Heart right ventricle (tissue), 16 donors: ENCODE measurements at places on chromosomes 7 and 10. TPM values are rescaled to one million over a fixed set of nuclear protein-coding genes. Genes with fewer than 3 reads are reported as not detected.
A peak's percentile ranks its signal among the peaks of the same experiment; 100 is the strongest.

DNA sequence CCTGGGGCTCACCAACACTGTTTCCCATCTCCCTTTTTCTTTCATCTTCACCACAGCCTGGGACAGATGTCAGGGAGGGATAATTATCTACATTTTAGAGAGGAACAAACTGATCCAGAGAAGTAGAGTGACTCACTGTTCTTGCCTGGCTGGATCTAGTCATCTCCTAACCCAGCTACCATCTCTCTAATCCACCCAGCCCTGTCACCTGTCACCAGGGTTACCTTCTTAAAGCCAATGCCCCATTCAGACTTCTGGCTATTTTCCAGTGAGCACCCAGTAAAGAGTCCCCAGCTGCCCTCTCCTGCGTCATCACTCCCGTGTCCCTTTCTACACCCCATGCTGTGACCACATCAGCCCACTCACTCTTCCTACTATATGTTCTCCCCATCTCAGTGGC, 68.4 kb upstream of the DUSP5 start:
- DNase-seq: no peak

Gene PHYHIPL
- not detected for total RNA-seq

- DNase-seq: no peak
Observed at GRCh38 chr10:64648915-64649314, 1127.7 kb downstream of the REEP3 start.

DNA sequence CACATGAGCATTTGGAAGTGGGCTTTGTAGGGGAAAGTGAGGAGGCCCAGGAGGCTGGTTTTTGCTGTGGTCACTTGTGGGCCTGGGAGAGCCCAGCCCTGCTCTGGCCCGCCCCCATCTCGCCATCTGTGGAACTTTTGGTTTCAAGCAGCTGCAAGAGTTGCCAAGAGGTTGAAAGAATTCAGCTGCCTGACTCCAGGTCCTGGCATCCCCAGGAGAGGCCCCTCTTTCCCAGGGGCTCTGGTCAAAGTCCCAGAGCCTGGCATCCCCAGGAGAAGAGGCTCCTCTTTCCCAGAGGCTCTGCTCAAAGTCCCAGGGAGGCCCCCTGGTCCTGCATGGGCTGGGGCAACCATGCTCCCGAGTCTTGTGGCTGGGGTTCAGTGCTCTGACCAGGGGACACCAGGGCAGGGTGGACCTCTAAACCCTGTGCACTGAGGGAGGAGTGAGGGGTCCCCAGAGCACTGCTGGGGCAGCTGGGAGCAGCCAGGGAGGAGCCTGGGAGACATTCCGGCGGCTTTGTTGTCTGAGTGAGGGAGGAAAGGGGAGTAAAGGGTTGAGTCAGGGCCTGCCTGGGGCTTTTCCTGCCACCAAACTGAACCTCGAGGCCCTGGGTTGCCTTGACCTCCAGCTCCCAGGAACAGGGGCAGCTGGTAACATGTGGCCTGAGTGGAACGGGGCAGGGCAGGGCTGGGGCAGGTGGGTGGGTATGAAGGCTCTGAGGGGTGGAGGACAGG, 27.7 kb upstream of the CSGALNACT2 start:
- DNase-seq: no peak

- no peak for DNase-seq
Observed at GRCh38 chr7:2968176-2968575, 75.5 kb downstream of the CARD11 start.

DNA sequence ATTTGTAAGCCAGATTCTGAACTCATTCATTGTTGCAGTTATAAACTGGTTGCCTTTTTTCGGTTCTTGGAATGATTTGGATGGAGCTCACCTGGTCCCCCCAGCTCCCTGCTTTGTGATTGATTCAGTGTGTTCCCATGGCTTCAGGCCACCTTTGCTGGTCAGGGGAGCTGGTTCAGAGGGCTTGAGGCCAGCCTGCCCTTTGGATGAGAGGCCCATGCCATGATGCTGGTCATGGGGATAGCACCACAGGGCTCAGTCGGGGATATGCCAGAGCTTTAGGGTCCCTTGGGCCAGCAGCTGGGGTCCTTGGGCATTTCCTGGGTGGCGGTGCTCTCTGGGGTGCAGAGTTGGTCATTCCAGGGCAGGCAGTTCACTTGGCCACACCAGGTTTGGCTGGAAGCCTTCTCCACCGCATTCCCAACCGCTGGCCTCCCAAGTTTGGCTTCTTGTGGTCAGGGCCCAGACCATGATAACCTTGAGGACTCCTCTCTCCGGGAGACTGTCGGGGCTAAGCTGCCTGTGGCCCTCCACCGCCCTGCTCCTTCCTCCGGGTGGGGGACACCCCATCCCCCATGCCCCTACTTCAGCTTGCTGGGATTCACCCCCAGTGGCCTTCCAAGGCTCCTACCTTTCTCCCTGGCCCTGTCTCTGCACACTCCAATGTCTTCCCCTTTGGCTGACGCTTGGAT, 65.1 kb downstream of the MGMT start:
- DNase-seq: no peak

- peak; percentile 61 for DNase-seq
Observed at GRCh38 chr7:234051-234707, 41.8 kb downstream of the FAM20C start.

DNA sequence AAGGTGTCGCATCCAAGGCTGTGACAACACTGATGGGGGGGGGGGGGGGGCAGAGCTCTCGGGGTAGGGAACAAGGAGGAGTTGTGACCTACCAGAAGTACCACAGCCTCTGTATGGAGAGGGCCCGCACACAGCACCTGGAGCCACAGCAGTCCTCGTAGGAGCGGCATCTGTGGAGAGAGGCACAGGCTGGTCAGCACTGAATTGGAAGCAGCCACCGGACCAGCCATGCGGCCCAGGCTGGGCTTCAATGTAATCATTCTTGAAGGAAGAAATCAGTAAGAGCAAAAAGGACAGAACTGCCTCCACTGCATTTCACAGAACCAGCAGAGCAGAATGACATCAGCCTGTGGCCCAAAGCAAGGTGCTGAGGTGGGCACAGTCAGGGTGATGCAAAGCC, 74.8 kb downstream of the VOPP1 start:
- DNase-seq: no peak

Gene COX19
- 6.5 TPM for total RNA-seq

Gene LRRN3
- 0.30 TPM for total RNA-seq

- DNase-seq: no peak
Observed at GRCh38 chr10:89399956-89400355, 7.5 kb downstream of the IFIT1 start.

Gene LRRTM3
- not detected for total RNA-seq

Gene TMEM243
- 5.3 TPM for total RNA-seq

DNA sequence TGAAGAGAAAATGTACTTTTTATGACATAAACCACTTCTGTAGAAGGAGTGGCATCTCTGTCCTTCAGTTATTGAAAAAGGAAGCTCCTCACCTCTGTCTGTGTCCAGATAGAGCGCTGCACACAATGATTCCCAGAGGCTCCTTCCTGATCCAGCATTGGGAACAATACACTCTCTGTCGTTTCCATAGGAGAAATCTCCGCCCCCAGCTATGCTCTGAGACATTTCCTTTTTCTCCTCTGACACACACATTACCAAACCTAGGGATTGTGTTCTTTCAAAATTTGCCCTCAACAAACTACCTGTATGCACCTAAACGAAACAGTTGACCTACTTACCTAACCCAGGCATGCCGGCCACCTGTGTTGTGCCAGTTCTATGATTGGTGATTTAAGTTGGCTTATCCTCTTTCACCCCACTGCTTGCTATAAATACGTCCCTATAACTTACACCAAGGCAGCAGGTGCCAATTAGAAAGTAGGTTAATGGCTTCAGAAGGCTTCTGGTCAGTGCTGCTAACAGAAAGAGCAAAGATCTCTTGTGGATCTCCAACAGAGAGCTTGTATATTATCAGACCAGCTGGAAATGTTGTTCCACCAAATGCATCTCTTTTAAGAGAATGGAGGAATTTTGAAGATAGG, 140.1 kb upstream of the JCAD start:
- DNase-seq: no peak

GRCh38 chr10:48608976-48609375, 4.1 kb upstream of the ARHGAP22 start:
- DNase-seq: no peak

- no peak for DNase-seq
Observed at GRCh38 chr10:123537188-123537961, 128.8 kb upstream of the GPR26 start.

- no peak for DNase-seq
Observed at GRCh38 chr7:36707465-36707864, 16.8 kb downstream of the AOAH start.

DNA sequence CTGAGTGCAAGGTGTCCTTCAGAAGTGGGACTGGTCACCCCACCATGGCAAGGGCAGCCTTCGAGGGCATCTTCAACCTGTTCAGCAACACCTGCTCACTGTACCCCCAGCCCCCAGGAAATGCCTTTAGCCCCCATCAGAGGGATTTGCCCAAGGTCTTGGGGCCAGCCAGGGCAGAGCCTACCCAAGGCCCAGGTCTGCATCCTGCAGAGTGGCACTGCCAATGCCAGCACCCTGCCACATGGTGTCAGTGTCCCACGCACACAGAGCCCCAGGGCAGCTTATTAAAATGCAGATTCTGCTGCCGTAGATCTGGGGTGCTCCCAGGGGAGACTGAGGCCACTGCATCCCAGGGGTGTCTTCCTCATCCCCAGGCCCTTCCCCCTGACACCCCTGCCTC, 106.2 kb upstream of the KCTD7 start:
- DNase-seq: no peak

GRCh38 chr7:22849172-22849571, 26.5 kb upstream of the TOMM7 start:
- DNase-seq: no peak

Gene MMRN2
- total RNA-seq: 27.2 TPM

DNA sequence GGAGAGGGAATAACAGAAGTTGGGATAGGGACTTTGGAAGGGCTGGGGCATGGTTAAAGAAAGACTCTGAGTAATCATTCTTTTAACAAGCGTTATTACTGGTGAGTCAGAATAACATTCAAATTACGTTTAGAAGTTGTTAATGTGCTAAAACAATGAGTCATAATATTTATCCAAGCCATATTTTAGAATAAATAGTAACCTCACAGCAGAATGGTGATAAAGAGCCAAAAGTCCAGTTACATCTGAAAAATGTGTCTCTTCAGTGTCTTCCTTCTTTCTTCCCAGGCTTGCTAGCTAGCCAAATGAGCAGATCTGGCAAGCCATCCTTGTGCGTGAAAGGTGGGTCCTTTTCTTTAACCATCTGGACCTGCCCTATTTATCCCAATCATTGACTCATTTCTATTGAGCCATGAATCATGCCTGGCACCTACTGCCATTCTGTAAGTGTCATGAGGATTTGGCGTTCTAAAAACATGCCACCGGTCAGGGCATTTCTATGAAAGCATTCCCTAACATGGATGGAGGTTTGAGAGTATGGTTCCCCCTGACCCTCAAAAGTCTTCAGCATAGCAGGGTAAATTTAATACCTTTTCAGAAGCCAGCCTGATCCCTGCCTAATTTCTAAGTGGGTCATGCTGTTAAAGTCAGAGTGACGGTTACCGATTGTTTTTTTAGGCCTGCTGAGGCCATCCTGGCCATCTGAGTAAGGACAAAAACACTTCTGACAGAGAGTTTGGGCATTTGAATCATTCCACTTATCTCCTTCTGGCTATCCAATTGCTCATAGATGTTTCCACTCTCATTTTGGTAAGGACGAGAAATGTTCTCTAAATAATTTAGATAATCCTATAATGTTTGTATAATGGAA, 26.9 kb downstream of the MYPN start:
- DNase-seq: no peak

Gene RHBDD2
- total RNA-seq: 28.7 TPM

Gene OPALIN
- not detected for total RNA-seq

Gene DKK1
- 0.47 TPM for total RNA-seq

DNA sequence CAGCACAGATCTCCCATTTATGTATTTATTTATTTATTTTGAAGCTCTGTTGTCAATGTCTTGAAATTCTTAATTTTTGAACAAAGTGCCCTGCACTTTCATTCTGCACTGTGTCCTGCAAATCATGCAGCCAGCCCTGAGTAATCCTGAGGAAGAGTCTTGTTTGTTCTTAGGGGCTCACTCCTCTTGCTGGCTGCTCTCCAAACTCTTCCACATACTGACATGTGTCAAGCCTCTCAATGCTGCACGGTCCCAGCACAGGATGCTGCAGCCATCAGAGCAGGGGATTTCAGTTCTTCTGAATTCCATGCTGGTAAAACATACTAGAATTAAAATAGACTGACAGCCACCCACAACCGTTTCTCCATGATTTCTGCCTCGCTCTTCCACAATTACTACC, 207.2 kb downstream of the PARD3 start:
- DNase-seq: no peak

Gene LLCFC1
- total RNA-seq: not detected

GRCh38 chr10:36448760-36449691, 676.4 kb upstream of the ANKRD30A start:
- DNase-seq: no peak

GRCh38 chr10:116611153-116611545, 9.6 kb upstream of the PNLIPRP2 start:
- DNase-seq: no peak

DNA sequence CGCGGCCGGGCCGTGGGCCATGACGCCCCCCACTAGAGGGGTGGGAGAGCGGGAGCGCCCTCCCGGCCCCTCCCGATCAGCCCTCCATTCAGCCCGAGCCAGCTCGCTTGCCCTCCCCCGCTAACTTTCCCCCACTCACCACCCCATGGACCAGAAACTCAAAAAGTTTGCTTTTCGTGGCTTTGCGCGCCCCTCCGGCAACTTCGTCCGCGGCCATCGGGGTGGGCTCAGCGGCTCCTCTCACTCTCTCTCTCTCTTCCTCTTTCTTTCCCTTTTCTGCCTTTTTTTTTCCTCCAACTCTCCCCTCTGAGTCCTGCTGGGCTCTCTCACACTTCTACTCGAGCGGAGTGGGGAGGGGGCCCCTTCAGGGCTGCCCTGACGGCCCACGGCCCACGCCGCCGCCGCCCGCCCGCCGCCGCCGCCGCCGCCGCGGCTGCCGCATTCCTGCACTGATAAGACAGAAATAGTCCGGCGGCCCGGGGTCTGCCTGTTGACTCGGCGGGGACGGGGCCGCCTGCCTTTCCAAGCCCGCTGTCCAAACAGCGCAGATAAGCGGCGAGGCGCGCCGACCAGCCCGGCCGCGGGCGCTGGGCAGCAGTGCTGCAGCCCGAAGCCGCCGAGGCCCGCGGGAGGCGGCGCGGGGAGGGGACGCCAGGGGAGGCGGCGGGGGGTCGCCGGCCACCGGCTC, at the start of gene SMARCD3:
Gene SMARCD3, minus strand, starts transcription at position 349 of the 688 bp plus-strand sequence. Its CDS starts 132 bp downstream, at position 217.
- DNase-seq: peak; percentile 81

Gene ZNF107
- total RNA-seq: 2.2 TPM

DNA sequence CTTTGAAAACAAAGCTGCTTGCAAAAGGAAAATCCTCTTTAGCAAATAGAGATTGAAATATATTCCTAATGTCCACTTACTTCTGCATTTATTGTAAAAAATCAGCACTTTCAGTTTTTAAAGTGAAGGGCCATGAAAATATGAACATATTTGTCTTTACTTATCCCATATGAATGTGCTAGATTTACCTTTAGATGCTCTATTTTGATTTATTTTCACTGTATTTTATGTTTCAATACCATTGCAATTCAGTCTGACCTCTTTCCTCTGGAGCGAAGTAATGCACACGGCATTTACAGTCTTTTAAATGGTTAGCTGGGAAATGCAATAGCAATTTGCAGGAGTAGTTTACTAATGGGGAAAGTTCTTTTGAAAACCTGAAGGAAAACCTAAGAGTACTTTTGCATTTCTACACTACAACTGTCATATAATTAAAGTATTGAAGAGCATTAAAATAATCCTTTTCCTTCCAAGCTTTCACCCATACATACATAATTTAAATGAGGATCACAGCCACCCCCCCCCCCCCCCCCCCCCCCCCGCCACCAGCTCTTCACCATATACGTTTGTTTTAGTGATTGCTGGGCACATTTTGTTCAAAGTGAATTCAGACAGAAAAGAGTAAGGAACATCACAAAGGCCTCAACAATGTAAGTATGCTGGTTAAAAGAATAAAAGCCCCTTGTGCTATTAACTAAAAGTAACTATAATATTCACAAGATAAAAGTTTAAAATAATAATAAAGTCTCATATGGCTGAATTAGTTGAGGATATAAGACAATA, 3.5 kb downstream of the SKIDA1 start:
- no peak for DNase-seq
